ENCODE measurements at places on chromosomes 6 and 20.
A peak's percentile ranks its signal among the peaks of the same experiment; 100 is the strongest.

- DNase-seq: no peak
Observed at GRCh38 chr6:12051861-12052368, 39.8 kb downstream of the HIVEP1 start.

DNA sequence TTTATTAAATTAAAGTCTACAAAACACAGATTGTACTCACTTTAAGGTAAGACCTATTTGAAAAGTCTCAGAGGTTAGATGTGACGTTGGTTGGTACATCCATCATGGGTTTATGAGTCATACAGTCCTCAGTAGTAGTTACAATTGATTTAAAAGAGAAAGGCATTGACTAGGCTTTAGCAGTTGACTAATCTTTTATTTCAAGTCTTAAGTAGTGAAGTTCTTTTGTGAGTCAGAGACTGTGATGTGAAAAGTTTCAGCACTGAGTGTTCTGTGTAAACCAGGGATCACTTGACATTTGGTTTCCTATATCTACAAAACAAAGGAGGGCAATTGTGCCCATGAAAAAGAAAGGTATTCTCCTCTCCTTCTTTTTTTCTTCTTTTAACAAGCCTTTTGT, 221.3 kb downstream of the GRIK2 start:
- DNase-seq: no peak

- no peak for DNase-seq
Observed at GRCh38 chr6:113137426-113137825, 719.7 kb upstream of the MARCKS start.

DNA sequence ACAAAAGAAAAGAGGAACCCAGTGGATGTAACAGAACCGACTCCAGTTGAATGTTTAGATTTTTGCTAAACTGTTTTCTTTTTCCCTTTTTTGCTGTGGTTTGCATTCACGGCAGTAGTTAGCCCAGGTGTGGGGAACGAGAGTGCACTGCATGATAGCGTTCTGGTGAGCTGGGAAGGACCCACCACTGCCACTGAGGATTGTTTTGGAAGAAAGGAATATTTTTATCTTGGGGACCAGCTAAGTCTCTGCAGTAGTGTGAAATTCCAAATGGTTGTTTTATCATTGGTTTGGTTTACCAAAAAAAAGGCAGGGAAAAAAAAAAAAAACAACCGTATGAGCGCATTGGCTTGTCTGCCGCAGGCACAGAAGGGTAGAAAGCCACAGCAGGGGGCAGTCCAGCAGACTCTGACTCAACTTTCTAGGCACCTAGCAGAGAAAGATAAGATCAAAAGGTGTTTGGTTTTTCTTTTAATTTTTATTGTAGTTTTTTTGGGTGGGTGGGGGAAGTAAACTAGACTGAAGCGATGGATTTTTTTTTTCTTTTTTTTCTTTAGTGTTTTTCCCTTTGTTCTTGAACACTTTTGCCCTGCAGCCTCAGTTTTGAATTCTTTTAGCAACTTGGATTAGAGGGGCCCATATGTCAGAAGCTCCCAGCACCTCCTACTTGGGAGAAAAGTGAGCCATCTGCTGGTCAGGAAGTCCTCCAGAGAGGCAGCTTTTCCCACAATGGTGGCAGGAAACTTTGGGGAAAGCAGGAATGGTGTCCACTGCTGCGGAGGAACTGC, 13.5 kb upstream of the RAB5IF start:
- peak; percentile 33 for DNase-seq

DNA sequence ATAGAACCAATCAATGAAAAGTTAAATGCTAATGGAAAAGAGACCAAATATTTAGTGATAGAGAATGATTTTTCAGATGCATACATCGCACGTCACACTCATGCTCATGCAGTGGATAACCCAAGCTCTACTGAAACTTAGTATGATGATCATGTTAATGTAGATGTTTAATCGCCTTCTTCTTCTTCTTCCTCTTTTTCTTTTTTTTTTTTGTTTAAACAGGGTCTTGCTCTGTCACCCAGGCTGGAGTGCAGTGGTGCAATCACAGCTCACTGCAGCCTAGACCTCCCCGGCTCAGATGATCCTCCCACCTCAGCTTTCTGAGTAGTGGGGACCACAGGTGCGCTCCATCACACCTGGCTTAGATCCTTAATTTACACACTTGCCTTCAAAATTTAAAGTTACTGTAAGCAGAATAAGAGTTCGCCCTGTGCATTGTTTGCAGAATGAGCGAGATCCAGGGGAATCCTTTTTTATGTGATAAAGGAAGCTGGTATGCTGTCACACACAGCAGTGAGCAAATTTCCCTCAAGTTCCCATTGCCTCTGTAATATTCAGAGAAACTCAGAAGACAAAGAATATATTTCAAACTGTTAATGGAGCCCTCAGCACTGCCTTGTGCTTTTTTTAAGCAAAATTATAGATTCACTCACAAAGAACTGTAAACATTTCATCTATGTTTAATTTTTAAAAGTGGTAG, 194.2 kb upstream of the SGK1 start:
- no peak for DNase-seq

DNA sequence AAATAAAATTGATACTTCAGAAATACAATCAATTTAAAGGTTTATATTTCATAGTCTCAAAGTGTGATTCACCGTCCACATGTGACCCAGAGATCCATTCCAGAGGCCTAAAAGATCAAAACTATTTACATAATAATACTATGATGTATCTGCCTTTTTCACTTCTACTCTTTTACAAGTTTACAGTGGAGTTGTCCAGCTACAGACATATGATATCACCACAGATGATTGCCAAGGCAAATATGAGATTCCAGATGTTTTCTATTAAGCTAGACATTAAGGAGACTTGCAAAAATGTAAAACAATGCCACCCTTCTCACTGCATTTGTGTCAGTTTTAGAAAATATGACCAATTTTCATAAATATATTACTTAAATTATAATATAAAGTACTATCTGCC, 443.7 kb downstream of the GJA1 start:
- no peak for DNase-seq

DNA sequence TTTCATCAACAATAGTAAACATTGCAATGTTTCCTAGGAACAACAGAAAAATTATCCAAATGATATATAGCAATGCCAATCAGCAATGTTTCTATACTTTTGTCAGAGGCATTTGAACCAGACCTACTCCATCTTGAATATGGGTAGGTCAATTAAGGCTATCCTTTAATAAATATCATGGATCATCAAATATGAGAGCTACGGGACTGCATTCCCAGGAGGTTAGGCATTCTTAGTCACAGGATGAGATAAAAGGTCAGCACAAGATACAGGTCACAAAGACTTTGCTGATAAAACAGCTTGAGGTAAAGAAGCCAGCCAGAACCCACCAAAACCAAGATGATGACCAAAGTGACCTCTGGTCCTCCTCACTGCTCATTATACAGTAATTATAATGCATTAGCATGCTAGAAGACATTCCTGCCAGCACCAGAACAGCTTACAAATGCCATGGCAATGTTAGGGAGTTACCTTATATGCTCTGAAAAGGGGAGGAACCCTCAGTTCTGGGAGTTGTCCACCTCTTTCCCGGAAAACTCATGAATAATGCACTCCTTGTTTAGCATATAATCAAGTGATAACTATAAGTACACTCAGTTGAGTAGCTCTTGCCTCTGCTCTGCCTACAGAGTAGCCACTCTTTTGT, 8.6 kb upstream of the SERPINB6 start:
- DNase-seq: no peak

Data from COR-L47 (cell line).